ENCODE measurements at places on chromosomes 3 and 15.

- DNase-seq = no peak
These were observed 42.9 kb downstream of the PLCH1 start for GRCh38 chr3:155701882-155702465.

DNA sequence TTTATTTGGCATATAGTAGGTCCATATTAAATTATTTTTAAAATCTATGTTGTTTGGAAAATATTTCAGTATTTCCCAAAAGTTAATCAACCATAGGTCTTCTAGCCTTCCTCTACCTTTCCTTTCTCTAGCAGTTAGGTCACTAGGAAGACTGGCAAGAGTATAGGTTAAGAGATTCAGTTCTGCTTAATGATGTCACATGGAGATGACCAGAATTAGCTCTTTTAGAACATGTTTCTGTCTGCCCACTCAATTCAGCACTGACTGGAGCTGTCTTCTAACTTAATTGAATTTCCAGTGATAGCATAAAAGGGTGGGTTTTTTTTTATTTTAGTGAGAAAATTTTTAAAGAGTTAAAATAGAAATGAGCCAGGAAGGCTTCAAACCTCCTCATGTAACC is 23.8 kb upstream of the ZBED2 start:
- DNase-seq = no peak

- DNase-seq = no peak
These were observed 34.8 kb downstream of the SUMF1 start for GRCh38 chr3:4432259-4432658.

- no peak for DNase-seq
These were observed 27.4 kb downstream of the SRGAP3 start for GRCh38 chr3:9222049-9222448.

DNA sequence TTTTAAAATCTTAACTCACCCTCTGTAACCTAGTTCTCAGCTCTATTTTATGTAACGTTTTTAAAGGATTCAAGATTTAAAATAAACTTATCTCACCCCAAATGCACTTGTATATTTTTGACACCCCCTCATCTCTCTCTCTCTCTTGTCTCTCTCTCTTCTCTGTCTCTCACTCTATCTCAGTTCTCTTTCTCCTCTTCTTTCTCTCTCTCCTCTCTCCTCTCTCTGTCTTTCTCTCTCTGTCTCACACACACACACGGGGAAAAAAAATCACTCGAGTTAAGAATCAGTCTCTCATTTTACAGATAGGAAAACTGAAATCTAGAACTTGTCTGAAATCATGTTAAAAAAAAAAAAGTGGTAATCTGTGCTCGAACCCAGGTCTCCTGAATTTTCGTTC is 108.5 kb downstream of the LPP start:
- no peak for DNase-seq

DNA sequence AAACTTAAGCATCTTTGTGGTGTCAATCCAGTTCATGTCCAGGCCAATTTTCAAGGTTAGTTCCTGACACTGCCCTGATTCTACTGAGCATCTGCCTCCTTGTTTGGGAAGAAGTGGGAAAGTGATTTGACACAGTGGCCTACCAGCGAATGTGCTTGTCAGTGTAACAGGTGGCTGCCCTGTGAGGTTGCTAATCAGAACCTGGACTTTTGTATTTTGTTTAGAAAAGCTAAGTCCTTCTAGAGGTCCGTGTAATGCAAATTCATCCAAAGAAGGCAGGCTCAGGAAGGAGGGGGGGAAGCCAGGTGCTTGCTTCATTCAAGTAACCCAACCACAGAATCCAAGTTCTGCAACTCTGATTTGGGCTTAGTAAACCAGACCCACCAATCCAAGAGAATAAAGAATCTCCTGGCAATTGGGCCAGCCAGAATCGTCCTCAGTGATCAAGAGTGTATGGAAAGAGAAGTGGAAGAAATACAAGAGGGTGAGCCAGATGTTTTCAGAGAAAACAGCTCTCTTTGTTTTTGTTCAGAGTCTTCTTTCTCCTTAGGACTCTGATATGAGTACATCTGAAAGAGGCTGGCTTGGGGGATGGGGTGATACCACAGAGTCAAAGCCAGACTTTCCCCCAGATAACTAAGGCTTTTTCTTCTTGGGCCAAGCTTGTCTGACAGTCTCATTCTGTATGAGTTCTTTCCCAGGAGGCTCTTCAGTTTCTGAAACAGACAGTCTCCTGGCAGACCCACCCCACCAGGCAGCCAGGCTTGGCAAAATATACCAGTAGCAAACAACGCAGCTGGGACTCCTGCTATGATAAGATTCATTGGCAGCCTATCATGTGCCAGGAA is 508.9 kb upstream of the TBL1XR1 start:
- DNase-seq = no peak

- no peak for DNase-seq
These were observed 486.0 kb downstream of the FOXP1 start for GRCh38 chr3:71097557-71097956.

GRCh38 chr3:50656417-50657195 is 18.1 kb upstream of the DOCK3 start:
- DNase-seq = no peak

GRCh38 chr3:78277220-78277619 is 1237.3 kb downstream of the ROBO2 start:
- no peak for DNase-seq

DNA sequence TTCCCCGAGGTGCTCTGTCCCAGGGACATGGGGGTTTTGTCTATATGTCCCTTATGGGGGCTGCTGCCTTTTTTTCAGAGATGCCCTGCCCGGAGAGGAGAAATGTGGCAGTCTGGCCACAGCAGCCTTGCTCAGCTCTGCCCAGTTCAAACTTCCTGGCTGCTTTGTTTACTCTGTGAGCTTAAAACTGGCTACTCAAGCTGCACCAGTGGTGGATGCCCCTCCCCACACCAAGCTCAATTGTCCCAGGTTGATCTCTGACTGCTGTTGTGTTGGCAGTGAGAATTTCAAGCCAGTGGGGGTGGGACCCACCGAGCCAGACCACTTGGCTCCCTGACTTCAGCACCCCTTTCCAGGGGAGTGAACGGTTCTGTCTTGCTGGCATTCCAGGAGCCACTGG is 188.9 kb downstream of the STXBP5L start:
- DNase-seq = no peak

- no peak for DNase-seq
These were observed 628.5 kb downstream of the GRM7 start for GRCh38 chr3:7489417-7489816.

DNA sequence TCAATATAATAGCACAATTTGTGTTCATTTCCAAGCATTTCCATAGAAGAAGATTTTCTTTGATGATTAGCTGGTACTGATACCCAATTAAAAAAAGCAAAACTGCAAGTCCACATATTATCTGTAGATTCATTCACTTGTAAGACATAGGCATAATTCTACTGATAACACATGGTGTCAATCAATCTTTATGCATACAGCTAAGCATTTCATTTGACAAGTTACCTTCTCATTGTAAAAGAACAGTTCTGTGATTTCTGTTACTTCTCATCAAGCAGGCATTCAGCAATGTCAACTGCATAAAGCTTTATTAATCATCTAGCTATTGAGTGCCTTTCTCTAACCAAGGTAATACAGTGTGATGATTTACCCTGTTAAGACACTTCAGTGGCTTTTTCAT is 672.0 kb downstream of the PLOD2 start:
- DNase-seq = no peak
